Hindlimb muscle (tissue), 1 donor: ENCODE measurements at places on chromosomes 2 and 18.

DNA sequence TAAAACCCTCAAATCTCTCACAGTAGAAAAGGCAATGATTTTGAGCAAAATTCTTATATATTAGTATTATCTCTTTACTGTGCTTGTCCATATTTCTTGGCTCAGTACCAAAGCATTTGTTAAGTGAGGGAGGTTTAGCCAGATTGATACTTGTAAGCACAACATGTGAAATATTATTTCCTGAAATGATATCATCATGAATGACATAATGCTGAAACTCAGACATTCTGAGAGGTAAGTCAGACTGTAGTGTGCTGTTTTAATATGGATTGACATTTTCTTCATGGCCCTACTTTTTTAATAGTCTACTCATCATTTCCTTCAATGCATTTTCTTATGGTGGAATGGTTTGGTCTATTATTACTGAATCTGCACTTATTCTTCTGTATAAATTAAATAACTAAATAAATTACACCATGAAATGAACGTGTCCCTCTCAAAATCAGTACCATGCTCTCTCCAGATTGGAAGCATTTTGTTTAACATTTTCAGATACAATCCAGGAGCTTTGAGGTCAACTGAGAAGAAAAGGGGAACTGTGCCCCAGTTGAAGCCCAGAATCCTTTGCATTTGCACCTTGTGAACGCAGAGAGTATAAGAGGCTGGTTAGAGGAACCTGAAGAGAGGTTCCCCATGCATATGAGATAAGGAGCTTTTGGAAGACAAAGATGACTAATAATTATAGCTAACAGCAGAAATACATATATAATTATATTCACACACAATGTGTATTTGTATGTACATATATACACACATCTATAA, 50.1 kb upstream of the CRACDL start:
- DNase-seq: no peak

DNA sequence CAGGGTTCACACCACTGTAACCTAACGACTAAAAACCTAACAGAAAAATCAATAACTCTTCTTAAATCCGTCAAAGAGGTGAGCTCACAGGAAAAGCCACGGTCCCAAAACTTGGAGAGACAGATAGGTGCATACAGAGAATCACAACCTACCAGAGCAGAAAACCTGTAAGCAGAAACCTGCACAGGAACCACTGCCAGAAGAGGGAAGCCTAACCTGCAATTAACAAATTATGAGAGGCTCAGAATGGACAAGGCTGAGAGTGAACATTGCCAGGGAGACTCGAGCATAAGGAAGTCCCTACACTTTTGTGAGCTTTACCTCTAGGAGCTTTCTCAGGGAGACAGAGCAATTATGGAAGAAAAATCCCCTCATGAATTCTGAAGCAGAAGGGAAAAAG, 156.2 kb upstream of the NETO1 start:
- no peak for DNase-seq

DNA sequence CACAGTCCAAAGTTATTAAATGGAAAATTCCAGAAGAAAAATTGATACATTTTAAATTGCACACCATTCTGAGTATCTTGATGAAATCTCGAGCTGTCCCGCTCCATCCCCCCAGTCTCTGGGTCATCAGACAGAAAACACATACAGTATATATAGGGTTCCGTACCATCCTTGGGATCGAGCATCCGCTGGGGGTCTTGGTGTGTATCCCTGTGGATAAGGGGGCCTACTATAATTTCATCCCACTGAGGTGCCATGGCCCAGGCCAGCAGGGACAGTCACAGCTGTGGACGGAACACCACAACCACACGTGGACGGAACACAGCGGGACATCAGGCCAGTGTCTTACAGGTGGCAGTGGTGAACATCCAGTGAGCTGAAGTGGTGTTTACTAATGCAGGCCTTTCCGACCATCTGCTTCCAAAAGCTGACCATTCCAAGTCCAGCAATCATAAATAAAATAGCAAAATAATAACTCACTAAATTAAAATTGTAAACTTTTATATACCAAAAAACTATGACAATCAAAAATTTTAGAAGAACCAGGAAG, 14.0 kb downstream of the TWIST2 start:
- DNase-seq: no peak

DNA sequence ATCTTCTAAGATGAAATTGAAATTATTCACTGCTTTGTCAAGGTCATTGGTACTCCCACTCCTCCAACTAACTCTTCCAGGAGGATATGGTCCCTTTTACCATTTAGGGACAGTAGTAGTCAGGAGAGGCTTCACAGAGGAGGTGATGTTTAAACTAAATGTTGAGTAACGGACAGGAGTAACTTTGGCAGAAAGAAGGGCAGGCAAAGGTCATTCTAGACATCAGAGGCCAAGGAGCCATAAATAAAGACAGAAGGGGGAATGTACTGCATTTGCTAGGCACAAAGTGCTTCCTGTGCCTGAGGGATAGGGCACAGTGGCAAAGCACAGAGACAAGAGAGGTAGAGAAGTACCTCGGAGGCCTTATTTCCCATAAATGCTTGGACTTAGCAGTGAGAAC, 14.6 kb upstream of the ACMSD start:
- DNase-seq: no peak

DNA sequence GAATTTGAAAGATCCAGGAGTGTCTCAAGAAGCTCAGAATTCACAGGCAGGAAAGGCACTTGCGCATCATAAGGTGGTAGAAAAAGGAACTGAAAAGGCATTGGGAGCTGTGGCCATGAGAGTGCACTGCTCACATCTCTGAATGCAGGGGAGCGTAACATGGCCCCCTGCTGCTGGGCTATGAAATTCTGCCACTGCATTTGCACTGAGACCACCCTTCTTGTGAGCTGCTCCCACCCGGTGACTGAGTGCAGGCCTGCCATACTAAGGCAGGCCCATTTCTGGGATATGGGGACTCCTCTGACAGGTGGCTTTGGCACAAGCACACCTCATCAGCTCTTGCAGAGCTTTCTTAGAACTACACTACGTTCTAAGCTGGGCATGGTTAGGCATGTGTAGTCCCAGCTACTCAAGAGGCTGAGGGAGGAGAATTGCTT, 25.3 kb upstream of the STARD7 start:
- no peak for DNase-seq

GRCh38 chr2:15638720-15639119, 47.1 kb downstream of the DDX1 start:
- no peak for DNase-seq

GRCh38 chr2:67076239-67076624, 320.9 kb upstream of the ETAA1 start:
- DNase-seq: no peak

DNA sequence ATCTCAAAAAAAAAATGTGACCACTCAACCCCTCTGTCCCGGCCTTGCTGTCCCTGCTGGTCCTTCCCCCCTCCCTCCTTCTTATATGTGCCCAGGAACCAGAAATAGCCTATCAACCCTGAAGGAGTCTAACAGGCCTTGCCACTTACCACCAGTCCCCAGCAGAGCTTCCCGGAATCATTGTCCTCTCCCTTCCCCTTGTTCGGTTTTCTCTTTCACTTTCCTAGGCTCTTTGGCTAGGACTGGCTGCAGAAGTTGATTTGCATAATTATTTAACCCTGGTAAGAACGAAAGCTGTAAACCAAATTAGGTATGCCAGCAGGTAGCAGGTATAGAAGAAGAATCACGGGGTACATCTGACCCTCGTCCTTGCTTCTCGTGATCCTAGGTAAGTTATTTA, 72.6 kb upstream of the ZNF532 start:
- DNase-seq: no peak

DNA sequence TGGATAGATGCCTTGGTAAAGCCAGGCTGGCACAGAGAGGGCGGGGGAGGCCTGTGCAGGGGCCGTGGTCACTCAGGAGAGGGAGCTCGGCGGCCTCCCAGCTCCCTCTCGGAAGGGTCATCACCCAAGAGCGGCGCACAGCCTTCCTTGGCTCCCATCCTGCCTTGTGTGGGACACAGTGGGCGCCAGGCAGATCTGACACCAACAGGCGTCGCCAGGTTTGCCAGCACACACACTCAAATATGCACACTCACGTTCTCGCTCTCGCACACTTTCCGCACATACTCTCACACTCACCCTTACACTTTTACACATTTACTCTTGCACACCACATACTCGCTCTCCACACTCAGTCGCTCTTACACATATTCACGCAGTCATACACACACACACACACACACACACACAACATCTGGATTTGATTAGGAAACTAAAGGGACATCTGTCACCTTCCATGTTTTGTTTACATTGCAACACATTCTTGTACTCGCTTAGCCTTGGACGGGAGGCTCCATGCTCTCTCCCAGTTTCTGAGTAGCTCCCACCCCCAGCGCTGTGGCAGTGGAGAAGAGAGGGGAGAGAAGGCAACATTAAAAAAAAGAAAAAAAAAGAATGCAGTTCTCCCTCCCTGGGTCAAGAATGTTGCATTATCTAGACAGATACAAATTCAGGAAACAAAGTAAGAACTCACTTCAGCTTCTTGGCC, 10.5 kb downstream of the CHMP1B start:
- DNase-seq: no peak
